Mammary epithelial cell (primary cell): ENCODE measurements at places on chromosomes 16 and 17.
A peak's percentile ranks its signal among the peaks of the same experiment; 100 is the strongest.

GRCh38 chr16:84617041-84617790 lies 662 bp downstream of the COTL1 start:
- peak; percentile 48 for DNase-seq

GRCh38 chr16:82400046-82400445 lies 226.7 kb upstream of the CDH13 start:
- no peak for DNase-seq

- no peak for DNase-seq
Observed at GRCh38 chr16:27725236-27726000, 175.5 kb downstream of the KATNIP start.

- peak; percentile 58 for DNase-seq
Observed at GRCh38 chr17:43442711-43443110, 41.1 kb upstream of the DHX8 start.

DNA sequence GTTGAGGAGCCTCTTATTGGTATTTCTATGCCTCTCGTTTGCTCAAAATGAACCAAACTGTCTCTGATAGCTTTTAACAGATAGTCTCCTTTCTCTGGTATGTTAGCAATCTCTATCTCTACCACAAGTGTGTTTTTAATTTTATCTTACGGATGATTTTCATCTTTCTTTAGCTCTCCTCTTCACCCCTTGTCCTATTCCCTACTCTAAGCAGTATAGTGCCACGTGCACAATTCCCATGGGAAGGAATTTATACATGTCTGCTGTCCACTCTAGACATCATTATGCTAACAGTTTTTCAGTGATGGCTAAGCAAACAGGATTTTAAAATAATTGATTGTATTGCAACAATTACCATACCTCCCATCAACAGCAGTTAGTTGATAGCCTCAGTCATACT lies 177.3 kb downstream of the CYB561 start:
- DNase-seq: no peak

GRCh38 chr17:82212331-82213250 lies at the start of gene CCDC57:
TSS of gene CCDC57 (minus strand) at chr17:82212842. CDS start at chr17:82201944, 10,898 bp downstream.
- peak; percentile 73 for DNase-seq
